ENCODE measurements at places on chromosomes 2 and 18. TPM values are rescaled to one million over a fixed set of nuclear protein-coding genes. Genes with fewer than 3 reads are reported as not detected.

GRCh38 chr2:142218471-142218870, 87.7 kb upstream of the LRP1B start:
- no peak overlapping the region for H3K4me3 ChIP-seq
- DNase-seq, result peak; percentile 30
- H3K27me3 ChIP-seq, result no peaks in the 10 kb centered on the region
- no peaks in the 10 kb centered on the region for H3K4me1 ChIP-seq
- no peaks in the 10 kb centered on the region for H3K36me3 ChIP-seq

- no peaks in the 10 kb centered on the region for H3K27me3 ChIP-seq
- no peak for DNase-seq
- no peak overlapping the region for H3K4me3 ChIP-seq
- H3K36me3 ChIP-seq, result no peaks in the 10 kb centered on the region
Observed at GRCh38 chr2:231725476-231725875, 17.2 kb downstream of the PTMA start.

- no peaks in the 10 kb centered on the region for H3K27me3 ChIP-seq
- no peaks in the 10 kb centered on the region for H3K36me3 ChIP-seq
- H3K27ac ChIP-seq, result peak overlapping the region; percentile 80
- DNase-seq, result no peak
- H3K4me1 ChIP-seq, result no peaks in the 10 kb centered on the region
Observed at GRCh38 chr2:169694894-169695260, 608 bp downstream of the PHOSPHO2 start.

DNA sequence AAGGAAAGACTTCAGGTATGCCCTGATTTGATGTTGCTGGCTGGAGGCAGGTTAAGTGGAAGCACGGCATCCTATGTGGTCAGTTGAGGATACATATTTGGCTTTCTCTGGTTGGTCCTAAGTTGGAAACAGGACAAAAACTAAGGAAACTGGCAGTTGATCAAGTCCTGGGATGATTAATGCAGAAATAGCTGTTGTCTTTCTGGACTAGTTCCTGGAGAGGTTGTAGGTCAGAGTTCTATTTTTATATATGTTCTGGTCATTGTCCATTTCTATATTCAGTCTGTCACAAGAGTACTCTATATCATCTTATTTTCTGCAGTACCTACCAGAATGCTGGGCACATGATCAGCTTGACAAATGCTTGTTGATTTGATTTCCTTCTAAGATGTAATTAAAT, 4.0 kb upstream of the SLC35F5 start:
- H3K36me3 ChIP-seq, result no peaks in the 10 kb centered on the region
- no peak overlapping the region for H3K27ac ChIP-seq
- no peaks in the 10 kb centered on the region for H3K27me3 ChIP-seq

GRCh38 chr2:121555008-121555407, 24.3 kb downstream of the RNU4ATAC start:
- H3K27me3 ChIP-seq, result no peaks in the 10 kb centered on the region
- no peaks in the 10 kb centered on the region for H3K4me1 ChIP-seq
- no peak overlapping the region for H3K27ac ChIP-seq
- H3K4me3 ChIP-seq, result no peak overlapping the region

DNA sequence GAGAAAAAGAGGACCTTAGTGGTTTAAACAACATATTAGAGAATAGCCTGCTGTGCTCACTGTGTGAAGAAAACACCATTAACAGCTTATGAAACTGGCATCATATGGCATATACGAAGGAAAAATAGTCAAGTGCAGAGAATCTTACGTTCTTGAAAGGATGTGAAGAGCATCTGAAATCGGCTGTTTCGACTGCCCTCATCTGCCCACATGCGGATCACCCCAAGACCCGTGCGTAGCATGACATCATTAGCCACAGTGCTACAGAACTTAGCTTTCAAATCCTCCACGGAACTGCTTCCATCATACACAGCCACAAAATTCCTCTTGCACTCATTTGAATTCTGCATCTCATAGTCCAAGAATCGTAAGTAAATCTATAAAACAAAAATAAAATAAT, 84.3 kb downstream of the NETO1 start:
- no peaks in the 10 kb centered on the region for H3K4me1 ChIP-seq
- no peak overlapping the region for H3K27ac ChIP-seq
- H3K4me3 ChIP-seq, result no peak overlapping the region
- no peaks in the 10 kb centered on the region for H3K27me3 ChIP-seq
- no peak for DNase-seq
- no peaks in the 10 kb centered on the region for H3K36me3 ChIP-seq

DNA sequence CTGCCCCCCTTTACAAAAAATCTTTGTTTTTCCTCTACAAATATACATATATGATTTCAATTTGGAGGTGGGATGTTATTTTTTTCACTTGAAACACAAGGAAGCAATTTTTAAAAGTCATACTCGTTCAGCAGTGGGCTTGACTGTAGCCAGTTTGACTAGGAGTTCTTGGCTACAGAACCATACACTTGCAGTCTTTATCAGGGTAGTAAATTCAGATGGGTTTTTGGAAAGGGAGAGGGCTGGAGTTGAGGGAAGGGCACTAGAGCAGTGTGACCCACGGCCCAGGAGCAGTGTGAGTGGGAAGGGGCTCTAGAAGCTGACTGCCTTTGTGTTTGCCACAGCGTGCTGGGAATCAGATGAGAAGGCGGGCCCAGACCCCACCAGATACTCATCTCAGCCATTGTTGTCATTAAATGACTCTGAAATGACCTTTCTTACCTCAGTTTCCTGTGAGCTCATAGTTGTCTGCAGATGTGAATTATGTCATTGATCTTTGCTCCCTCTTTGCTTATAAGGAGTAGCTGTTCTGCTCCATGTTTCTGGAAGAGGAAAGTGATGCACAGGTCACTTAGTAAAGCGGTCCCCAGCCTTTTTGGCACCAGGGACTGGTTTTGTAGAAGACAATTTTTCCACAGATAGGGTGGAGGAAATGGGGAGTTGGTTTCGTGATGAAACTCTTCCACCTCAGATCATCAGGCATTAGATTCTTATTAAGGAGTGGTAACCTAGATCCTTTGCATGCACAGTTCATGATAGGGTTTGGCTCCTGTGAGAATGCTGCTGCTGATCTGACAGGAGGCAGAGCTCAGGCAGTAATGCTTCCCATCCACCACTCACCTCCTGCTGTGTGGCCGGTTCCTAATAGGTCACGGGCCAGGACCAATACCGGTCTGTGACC, 116.8 kb downstream of the SPTBN1 start:
- peaks cover 81% of the 10 kb centered on the region for H3K4me1 ChIP-seq
- DNase-seq, result peak; percentile 92
- peaks cover 6% of the 10 kb centered on the region for H3K36me3 ChIP-seq
- peak overlapping the region; percentile 35 for H3K4me3 ChIP-seq

DNA sequence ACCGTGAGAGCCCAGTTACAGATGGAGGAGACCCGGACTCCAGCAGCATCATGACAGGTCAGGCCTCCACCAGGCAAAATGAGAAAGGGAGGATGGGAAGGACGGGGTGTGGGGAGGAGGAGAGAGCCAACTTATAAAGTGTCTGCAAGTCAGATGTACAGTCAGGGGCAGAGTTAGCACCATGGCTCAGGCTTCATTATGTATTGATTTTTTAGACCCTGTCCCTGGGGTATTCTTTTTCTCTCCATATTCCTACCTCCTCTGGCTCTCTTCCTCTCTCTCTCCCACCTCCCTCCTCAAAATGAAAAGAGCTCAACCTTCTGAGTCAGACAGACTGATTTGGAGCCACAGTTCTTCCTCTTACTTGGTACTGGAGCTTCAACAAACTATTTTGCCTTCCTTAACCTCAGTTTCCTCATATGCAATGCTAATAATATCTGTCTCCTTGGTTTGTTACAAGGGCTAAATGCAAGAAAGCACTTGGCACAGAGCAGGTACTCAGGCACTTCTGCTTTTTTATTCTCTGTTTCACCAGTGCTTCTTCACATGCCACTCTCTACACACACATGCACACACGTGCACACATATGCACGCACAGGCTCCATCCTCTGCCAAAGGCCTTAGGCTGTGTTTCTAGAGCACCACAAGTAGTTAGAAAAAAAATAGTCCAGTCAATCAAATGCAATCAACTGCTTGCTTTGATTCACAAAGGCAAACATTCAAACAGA, 92.3 kb upstream of the PKDCC start:
- H3K27ac ChIP-seq, result no peak overlapping the region
- no peak for DNase-seq
- no peak overlapping the region for H3K4me3 ChIP-seq
- H3K36me3 ChIP-seq, result no peaks in the 10 kb centered on the region

DNA sequence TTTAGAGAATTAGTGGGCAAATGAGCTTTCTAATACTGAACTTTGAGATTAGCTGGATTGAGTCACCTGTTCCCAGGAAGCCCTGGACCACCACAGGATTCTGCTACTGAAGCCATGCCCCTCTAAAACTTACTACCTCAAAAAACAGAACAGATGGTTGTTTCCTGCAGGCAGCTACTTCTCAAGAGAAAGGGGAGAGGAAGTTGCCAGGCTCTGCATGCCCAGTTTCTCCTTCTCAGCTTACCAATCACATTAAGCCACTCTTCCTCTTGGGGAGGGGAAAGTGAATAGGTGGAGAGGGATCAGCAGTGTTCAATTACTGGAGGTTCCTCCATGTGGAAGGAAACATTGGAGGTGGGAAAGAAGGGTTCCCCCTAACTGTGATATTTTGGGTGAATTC, 24.9 kb upstream of the C1GALT1C1L start:
- H3K4me3 ChIP-seq, result no peak overlapping the region
- H3K27me3 ChIP-seq, result no peaks in the 10 kb centered on the region
- DNase-seq, result no peak
- no peaks in the 10 kb centered on the region for H3K36me3 ChIP-seq
- no peaks in the 10 kb centered on the region for H3K4me1 ChIP-seq

DNA sequence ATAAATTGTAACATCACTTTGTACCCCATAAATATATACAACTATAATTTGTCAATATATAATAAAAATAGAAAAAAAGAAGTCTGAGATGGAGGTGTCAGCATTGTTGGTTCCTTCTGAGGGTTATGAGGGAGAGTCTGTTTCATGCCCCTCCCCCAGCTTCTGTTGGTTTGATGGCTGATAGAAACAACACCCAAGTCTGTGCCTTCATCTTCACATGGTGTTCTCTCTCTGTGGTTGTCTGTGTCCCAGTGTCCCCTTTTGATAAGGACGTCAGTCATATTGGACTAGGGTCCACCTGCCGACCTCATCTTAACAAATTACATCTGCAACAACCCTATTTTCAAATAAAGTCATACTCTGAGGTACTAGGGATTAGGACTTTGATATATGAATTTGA, 20.3 kb upstream of the EHBP1 start:
- H3K36me3 ChIP-seq, result no peaks in the 10 kb centered on the region
- H3K4me3 ChIP-seq, result no peak overlapping the region
- no peak overlapping the region for H3K27ac ChIP-seq
- DNase-seq, result no peak
- no peaks in the 10 kb centered on the region for H3K4me1 ChIP-seq

DNA sequence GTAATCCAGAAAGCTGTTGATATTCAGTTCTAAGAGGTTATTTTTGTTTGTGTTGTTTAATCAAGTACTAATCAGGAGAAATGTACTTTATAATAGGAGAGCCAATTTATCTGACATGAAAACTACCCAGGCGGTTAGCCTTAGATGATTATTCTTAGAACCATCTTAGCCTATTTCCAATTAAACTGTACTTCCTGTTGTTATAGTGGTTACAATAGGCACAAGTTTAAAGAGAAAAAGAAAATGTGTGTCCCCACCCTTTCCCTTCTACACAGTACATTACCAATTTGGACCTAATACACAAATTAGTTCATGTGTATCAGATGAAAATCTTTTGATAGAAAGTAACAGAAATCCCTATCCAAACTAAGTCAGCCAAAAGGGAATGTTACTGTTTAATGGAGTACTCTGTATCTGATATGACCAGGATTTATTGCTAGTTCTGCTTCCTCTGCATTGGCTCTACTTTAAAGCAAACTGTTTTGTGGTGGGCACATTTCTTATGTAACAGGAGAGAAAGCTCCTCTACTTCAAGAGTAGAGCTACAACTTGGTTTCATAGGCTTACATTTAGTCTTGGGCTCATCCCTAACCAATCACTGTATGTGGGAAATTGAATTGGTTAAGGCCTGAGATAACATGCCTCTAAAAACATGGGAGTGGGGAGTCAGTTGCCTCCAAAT, 217.9 kb downstream of the UBE2E3 start:
- no peak for DNase-seq
- peaks cover 5% of the 10 kb centered on the region for H3K4me1 ChIP-seq
- H3K27ac ChIP-seq, result no peak overlapping the region

GRCh38 chr2:59892398-59892797, 661.1 kb downstream of the BCL11A start:
- no peaks in the 10 kb centered on the region for H3K27me3 ChIP-seq
- H3K27ac ChIP-seq, result no peak overlapping the region
- no peaks in the 10 kb centered on the region for H3K36me3 ChIP-seq

DNA sequence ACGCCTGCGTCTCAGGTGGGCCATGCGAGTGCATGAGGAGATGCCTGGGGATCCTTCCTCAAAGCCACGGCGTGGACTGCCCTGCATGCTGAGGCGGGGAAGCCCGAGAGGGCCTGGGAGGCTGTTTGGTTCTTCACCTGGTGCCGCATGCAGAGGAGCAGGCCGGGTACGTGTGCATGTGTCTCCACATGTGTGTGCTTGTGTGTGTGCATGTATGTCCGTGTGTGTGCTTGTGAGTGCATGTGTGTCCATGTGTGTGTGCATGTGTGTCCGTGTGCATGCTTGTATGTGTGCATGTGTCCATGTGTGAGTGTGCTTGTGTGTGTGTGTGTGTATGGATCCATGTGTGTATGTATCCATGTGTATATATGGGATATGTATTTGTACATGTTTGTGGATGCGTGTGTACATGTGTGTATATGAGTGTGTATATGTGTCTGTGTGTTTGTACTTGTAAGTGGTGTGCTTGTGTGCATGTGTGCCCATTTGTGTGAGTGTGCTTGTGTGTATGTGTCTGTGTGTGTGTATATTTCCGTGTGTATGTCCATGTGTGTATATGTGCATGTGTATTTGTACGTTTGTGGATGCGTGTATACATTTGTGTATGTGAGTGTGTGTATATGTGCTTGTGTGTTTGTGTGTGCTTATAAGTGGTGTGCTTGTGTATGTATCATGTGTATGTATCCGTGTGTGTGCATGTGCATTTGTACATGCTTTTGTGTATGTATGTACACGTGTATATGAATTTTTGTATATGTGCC, 79.0 kb downstream of the PTGR3 start:
- DNase-seq, result no peak
- no peaks in the 10 kb centered on the region for H3K27me3 ChIP-seq
- no peak overlapping the region for H3K27ac ChIP-seq
- H3K4me3 ChIP-seq, result no peak overlapping the region

DNA sequence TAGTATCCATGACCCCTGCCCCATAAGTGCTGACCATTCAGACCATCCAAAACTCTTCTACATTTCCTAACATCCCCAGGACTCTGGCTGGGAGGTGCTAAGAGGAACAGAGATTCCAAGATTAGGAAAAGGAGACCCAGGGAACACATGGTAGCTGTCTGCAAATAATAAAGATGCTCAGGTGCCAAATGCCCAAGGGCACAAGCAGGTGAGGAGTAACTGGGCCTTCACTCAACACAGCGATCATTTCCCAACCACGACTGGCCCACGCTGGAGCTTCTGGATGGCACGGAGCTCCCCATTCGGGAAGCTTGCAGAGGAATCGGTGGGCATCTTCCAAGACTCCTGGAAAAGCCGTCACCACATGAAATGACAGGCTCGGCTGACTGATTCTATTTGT, 255.9 kb upstream of the SMIM21 start:
- H3K27me3 ChIP-seq, result no peaks in the 10 kb centered on the region
- DNase-seq, result no peak
- no peak overlapping the region for H3K4me3 ChIP-seq
- no peak overlapping the region for H3K27ac ChIP-seq

The IL37 gene
- not detected for total RNA-seq

The CTNNA2 gene
- 4.3 TPM for total RNA-seq

The ATP6V1B1 gene
- total RNA-seq, result not detected

The ABCG8 gene
- total RNA-seq, result not detected

Measured in astrocyte (in vitro differentiated cells and primary cell).